Common myeloid progenitor, CD34-positive (primary cell): ENCODE measurements at places on chromosomes 13 and 19.
A peak's percentile ranks its signal among the peaks of the same experiment; 100 is the strongest.

GRCh38 chr13:40981361-40981760 lies 37.8 kb downstream of the ELF1 start:
- H3K27me3 ChIP-seq: no peaks in the 10 kb centered on the region
- peak overlapping the region; percentile 98 for H3K27ac ChIP-seq
- peak overlapping the region; percentile 88 for H3K4me3 ChIP-seq
- peaks cover 91% of the 10 kb centered on the region for H3K4me1 ChIP-seq
- peak; percentile 83 for DNase-seq

DNA sequence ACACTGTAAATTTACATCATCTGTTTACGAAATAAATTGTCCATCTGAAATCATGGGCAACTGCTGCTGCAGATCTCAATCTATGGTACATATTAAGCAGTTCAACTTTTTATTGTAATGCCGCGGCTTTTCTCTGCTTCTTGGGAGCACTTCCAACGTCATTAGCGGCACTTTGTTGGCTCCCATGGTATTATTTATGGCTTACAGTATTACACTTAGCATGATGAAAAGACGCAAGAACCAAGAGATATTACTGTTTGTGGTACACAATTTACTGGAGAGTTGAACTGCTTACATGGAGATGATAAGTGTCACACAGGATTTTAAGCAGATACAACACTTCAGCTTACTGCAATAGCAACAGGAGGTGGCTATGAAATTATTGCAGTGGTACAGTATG lies 442.1 kb downstream of the PCDH20 start:
- no peaks in the 10 kb centered on the region for H3K4me1 ChIP-seq
- H3K27ac ChIP-seq: no peak overlapping the region
- H3K36me3 ChIP-seq: no peaks in the 10 kb centered on the region
- no peak for DNase-seq

DNA sequence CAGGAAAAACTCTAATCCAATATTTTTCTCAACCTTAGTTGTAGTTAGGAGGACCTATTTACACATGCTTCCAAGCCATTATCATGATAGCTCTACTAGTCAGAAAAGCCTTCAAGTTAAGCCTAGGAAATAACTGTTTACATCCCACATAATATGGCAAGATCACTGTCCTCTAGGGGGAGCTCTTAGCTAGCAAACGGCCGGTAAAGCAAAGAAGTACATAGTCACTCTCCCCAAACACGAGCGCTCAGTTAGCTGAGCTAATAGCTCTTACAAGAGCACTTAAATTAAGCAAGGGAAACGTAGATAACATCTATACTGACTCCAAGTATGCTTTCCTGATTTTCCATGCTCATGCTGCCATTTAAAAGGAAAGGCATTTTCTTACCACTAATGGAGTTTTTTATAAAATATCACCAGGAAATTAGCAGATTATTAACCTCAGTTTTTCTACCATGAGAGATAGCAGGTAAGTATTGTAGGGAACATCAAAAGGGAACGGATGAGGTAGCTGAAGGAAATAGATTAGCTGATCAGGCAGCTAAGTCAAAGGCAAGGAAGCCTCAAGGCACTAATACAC lies 100.6 kb upstream of the PABPC3 start:
- no peak overlapping the region for H3K4me3 ChIP-seq
- H3K27me3 ChIP-seq: no peaks in the 10 kb centered on the region
- H3K36me3 ChIP-seq: no peaks in the 10 kb centered on the region
- H3K4me1 ChIP-seq: no peaks in the 10 kb centered on the region
- DNase-seq: peak; percentile 93
- no peak overlapping the region for H3K27ac ChIP-seq

DNA sequence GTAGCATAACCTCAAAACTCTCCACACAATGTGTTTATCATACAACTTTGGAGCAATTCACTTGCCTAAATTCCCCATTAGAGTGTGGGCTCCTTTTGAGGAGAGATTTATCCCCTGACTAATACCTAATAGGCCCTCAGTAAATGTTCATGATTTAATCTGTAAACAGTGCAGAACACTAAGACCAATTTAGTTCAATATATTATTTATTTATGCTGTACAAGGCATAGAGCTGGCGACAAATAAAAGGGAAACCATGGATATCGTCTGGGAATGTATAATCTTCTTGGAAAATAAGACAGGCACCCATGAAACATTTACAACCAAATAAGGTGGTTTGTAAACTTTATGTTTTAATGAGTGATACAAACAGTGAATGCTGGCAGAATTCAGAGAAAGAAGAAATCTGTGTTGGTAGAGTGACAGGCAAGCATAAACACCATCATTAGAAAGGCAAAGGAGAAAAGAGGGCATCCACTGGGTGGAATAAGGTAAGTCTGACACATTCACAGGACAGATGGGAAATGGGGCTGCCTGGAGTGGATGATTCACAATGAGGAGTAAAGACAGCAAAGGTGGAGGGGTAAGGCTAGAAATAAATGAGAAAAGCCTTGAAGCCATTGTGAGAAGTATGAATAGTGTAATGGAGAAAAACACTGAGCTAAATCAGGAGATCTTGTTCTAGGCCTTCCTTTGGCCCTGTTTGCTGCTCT lies 106.1 kb upstream of the MIR17HG start:
- peaks cover 35% of the 10 kb centered on the region for H3K4me1 ChIP-seq
- no peaks in the 10 kb centered on the region for H3K36me3 ChIP-seq
- no peak overlapping the region for H3K4me3 ChIP-seq

DNA sequence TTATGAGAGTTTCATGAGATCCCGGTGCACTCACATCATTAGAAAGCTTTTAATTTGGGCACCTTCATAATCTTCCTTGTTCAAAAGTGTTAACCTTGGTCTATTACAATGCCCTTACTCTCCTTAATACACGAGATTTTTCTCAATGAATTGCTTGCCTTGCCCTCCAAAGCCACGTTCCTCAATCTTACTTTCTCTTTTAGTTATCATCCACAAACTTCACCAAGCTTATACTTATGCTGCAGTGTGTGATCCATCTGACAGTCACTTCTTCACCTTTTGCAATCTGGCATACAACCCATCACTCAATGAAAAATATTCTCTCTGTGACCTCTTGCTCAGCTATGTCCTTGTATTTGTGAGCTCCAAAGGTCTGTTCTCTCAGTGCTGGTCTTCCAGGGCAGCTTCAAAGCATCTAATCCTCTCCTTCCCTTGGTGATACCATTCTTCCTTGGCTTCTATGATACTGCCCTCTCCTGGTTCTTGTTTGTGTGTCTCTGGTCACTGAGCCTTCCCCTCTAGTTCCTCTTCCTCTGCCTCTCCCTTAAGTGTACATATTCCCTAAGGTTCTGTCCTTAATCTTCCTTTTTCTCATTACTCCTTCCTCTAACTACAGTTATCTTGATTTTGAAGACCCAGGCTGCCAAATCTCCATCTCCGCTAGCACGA lies 202.2 kb upstream of the STARD13 start:
- no peaks in the 10 kb centered on the region for H3K27me3 ChIP-seq
- H3K27ac ChIP-seq: no peak overlapping the region
- H3K4me1 ChIP-seq: no peaks in the 10 kb centered on the region
- H3K36me3 ChIP-seq: no peaks in the 10 kb centered on the region
- no peak overlapping the region for H3K4me3 ChIP-seq
- DNase-seq: peak; percentile 16
